ENCODE measurements at places on chromosomes 4 and X. TPM values are rescaled to one million over a fixed set of nuclear protein-coding genes. Genes with fewer than 3 reads are reported as not detected.

Gene ARX
- not detected for polyA plus RNA-seq

Gene MAGEA10
- polyA plus RNA-seq = 0.08 TPM

- DNase-seq = no peak
These were observed 18.4 kb upstream of the CC2D2A start for GRCh38 chr4:15451181-15451865.

Gene TEX13B
- not detected for polyA plus RNA-seq

Gene DAPP1
- polyA plus RNA-seq = 0.85 TPM

Gene FAM47E
- 6.7 TPM for polyA plus RNA-seq

- DNase-seq = no peak
These were observed 452 bp upstream of the RAI2 start for GRCh38 chrX:17861489-17862011.

Gene WWC2
- polyA plus RNA-seq = 51.7 TPM

DNA sequence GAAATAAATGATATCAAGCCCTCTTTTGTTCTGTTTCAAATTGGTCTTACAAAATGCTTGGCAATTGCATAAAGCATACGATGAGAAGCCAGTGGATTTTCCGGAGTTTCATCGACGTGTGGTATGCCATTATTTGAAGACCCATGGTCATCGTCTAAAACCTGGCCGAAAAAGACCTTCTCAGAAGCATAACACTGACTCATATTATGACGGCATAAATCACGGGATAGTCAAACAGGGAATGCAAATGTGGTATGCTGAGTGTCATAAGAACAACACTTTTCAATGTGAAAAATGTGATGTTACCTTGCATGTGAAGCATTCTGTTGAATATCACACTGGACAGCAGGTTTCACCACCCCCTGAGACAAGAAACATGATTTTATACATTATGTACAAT lies 695.2 kb downstream of the GRXCR1 start:
- DNase-seq = no peak

Gene REELD1
- 0.19 TPM for polyA plus RNA-seq

DNA sequence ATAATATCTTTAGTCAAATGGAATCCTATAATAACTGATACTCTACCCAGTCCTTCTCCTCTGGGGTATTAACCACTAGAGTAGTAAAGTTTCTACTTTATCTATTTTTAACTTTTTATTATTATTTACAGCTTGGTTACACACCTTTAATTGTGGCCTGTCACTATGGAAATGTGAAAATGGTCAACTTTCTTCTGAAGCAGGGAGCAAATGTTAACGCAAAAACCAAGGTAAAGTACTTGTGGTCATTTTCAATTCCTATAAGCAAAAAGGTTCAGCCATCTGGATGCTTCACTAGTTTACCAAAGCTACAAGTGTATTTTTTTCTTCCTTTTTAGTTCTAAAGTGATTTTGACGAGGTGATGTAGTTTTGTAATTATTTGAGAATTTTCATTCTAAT lies 238.8 kb downstream of the ANK2 start:
- DNase-seq = no peak

Gene ADH6
- polyA plus RNA-seq = 28.1 TPM

Gene ADH7
- polyA plus RNA-seq = not detected

Gene PCDH10
- 6.0 TPM for polyA plus RNA-seq

DNA sequence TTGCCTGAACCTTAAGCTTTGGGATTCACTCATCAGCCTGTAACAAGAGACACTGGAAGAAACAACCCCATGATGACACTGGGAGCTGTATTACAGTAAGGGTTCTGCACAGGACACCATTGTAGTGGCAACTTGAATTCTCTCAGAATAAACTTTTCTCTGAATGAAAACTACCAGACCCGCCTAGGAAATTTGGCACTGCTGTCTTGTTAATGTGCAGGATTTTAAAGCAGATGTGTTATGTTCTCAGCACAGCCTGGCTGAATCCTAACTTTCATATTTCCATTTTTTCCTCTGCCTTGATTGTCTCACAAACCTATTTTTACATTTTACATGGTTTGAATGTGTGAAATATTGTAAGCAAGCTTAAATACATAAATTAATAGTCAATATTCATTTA lies 253.6 kb downstream of the UNC5C start:
- DNase-seq = no peak

GRCh38 chr4:139560406-139561104 lies 4.5 kb upstream of the SETD7 start:
- no peak for DNase-seq

Gene DRP2
- 1.7 TPM for polyA plus RNA-seq

All from right renal cortex interstitium (tissue), 3 donors.